Brain microvascular endothelial cell (primary cell): ENCODE measurements at places on chromosomes 2 and 18.

DNA sequence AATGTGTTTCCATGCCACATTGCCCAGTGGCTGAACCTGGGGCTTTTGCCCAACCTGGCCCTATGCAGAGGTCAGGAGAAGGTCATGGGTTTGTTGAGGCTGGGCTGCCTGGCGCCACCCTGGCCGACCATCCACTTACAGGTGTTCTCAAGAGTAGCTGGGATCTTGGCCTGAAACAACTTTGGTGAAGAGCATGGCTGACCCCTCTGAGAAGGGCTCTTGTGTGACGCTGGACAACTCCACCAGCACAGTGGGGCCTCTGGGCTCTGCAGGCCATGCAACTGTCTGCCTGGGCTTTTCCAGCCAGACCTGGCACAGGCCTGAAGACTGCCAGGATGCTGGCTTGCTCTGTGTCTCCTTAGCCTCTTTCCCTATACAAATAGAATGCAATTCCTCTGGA lies 76.4 kb upstream of the ZNG1B start:
- DNase-seq, result no peak

DNA sequence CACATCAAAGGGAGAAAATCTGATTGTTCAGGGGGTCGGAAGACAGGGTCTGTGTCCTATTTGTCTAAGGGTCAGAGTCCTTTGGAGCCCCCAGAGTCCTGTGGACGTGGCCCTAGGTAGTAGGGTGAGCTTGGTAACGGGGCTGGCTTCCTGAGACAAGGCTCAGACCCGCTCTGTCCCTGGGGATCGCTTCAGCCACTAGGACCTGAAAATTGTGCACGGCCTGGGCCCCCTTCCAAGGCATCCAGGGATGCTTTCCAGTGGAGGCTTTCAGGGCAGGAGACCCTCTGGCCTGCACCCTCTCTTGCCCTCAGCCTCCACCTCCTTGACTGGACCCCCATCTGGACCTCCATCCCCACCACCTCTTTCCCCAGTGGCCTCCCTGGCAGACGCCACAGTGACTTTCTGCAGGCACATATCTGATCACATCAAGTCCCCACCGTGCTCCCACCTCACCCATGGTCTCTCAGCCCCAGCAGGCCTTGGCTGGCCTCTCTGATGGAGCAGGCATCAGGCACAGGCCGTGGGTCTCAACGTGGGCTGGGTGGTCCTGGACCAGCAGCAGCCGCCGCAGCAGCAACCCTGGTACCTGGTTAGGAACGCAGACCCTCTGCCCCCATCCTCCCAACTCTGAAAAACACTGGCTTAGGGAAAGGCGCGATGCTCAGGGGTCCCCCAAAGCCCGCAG lies 3.8 kb downstream of the PROC start:
- no peak for DNase-seq

DNA sequence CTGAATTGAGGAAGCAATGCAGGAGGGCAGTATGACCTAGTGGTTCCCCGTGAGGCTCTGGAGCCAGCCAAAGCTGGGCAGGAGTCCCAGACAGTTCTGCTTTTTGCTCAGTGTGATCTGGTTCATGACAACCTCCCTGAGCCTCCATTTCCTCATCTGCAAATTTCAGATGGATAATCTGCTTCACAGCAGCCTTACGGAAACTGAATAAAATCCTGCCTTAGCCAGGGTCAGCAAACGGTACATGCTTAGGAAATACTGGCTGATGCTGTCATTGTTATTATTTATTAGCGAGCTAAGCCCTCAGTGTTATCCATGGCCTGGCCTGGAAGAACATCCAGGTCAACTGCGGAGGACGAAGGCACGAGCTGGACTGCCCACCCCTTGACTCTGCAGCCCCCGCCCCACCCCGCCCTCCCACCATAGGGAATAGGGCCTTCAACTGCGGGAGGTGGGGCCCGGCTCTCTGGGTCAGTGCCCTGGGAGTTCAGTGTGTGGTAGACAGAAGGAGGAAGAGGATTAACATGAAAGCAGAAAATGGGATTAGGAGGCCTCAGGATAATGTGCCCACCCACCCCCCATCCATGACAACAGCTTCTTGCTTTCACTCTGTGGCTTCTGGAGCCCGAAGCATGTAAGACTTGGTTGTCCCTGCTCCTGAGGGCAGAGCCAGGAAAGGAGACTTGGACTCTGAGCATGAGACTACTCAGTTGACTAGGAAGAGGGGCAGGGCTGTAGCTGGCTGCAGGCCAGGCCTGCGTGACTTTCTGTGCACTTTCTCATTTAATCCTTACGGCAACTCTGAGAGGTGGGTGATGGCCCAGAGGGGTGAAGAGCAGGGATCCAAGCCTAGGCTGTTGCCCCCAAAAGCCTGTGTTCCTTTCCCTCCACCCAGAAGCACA lies 13.1 kb downstream of the PKDCC start:
- no peak for DNase-seq

DNA sequence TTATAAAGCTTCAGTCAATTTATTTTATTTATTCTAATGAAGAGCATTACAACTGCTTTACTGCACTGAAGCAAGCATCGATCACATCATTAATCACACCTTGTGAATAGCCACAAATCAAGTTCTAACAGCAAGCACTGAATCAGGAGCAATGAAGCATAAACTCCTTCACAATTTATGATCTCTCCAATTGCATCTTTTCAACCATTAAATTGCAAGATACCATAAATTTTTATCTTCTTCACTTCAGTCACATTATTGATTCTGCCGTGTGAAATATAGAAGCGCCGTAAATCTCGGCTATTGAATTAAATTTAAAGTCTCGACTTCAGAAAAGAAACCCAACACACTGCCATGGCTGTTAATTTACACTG lies 298.7 kb downstream of the CDCA7 start:
- no peak for DNase-seq

- no peak for DNase-seq
Measured at GRCh38 chr2:46485002-46485401, 5.6 kb downstream of the TMEM247 start.

GRCh38 chr2:47521666-47522285 lies 118.8 kb downstream of the MSH2 start:
- no peak for DNase-seq
